ENCODE measurements at places on chromosomes 3 and 15.

DNA sequence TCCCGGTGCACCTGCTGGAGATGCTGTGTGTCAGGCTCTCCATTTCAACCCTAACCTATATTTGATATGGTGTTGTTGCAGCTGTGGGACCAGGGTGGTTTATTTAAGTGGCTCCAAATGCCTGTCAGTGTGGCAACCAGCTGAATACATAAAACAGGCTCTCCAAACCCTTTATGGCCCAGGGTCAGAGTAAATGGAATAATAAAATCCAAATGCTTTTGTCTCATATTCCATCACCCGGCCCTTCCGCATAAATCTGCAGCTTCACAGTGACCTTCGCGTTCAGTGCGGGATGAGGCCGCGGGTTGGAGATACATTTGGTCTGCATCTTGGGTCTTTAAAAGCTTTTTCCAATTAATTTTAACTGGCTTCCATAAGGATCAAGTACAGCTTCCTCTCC is 382.1 kb upstream of the NR2F2 start:
- no peak for DNase-seq
- no peaks in the 10 kb centered on the region for H3K36me3 ChIP-seq
- H3K4me1 ChIP-seq = no peaks in the 10 kb centered on the region
- H3K27me3 ChIP-seq = no peaks in the 10 kb centered on the region
- H3K27ac ChIP-seq = no peak overlapping the region

DNA sequence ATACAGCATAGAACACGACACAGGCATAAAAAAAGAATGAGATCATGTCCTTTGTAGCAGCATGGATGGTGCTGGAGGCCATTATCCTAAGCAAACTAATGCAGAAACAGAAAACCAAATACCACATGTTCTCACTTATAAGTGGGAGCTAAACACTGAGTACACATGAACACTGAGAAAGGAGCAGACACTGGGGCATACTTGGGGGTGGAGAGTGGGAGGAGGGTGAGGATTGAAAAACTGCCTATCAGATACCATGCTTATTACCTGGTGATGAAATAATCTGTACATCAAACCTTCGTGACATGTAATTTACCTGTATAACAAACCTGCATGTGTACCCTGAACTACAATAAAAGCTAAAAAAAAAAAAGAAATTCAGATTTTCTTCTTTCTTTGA is 100.4 kb downstream of the PPM1L start:
- no peaks in the 10 kb centered on the region for H3K27me3 ChIP-seq
- no peaks in the 10 kb centered on the region for H3K4me1 ChIP-seq
- H3K27ac ChIP-seq = no peak overlapping the region
- H3K36me3 ChIP-seq = no peaks in the 10 kb centered on the region
- no peak for DNase-seq
- no peak overlapping the region for H3K4me3 ChIP-seq

DNA sequence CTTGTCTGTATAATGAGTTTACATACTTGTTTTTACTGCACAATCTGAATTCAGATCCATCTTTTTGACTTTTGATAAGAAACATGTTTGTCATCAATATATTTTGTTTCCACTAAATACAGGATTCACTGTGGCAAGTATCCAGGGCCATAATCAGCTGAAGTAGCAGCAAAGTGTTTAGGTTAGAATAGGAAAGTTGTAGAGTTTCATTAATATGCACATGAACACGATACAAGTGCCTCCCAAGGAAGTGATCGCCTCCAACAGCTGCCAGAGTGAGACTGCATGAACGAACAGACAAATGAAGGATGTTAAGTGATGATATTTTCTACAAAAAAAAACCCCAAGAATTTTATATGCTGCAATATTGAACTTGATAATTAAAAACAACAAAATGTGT is 204.3 kb downstream of the TBL1XR1 start:
- no peak overlapping the region for H3K27ac ChIP-seq
- H3K4me1 ChIP-seq = no peaks in the 10 kb centered on the region
- H3K27me3 ChIP-seq = no peaks in the 10 kb centered on the region
- no peak overlapping the region for H3K4me3 ChIP-seq
- H3K36me3 ChIP-seq = no peaks in the 10 kb centered on the region

DNA sequence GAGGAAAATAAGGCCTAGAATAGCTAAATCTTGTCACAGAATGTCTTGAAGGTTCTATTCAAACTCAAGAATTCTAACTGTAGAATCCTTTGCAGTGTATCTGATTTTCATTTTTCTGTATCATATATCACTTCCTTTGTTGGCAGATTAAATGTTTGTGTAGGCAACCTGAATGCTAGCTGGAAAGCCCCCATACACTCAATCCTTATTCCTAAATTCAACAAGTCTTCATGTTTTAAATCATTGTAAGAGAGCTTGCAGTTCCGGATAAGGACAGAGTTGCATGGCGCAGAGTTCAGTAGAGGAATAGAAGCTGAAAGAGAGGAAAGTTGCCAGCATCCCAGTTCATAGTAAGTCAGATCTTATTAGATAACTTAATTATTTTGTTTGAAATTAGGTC is 242.0 kb upstream of the SEMA6D start:
- no peak overlapping the region for H3K27ac ChIP-seq
- no peaks in the 10 kb centered on the region for H3K4me1 ChIP-seq
- no peaks in the 10 kb centered on the region for H3K36me3 ChIP-seq
- no peak for DNase-seq
- H3K4me3 ChIP-seq = no peak overlapping the region
- no peaks in the 10 kb centered on the region for H3K27me3 ChIP-seq

GRCh38 chr15:77032647-77033416 is 37.9 kb downstream of the PSTPIP1 start:
- H3K4me1 ChIP-seq = no peaks in the 10 kb centered on the region
- DNase-seq = peak; percentile 77
- H3K36me3 ChIP-seq = no peaks in the 10 kb centered on the region
- no peaks in the 10 kb centered on the region for H3K27me3 ChIP-seq
